ENCODE measurements at places on chromosomes 11 and 22.

GRCh38 chr22:44588348-44588747 is 90.3 kb upstream of the RTL6 start:
- DNase-seq: no peak

GRCh38 chr11:695538-696248 is at the start of gene TMEM80:
TMEM80 (plus strand) TSS chr11:695816; CDS start chr11:695828, 12 bp downstream.
- peak; percentile 93 for DNase-seq

DNA sequence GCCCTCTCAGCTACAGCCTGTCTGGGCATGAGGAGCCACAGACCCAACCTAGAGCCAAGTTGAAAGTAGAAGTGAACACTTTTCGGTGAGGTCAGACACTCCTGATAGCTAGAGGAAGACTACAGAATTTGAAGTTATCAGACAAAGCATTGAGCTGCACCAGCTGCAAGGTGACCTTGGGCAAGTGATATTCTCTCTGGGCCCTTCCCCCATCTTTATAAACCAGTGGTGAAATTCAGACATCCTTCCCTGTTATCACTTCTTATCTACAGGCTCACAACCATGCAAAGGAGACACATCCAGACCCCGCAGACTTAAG is 8.0 kb upstream of the PMM1 start:
- no peak for DNase-seq

GRCh38 chr11:59728913-59729312 is 15.3 kb upstream of the OR10V1 start:
- no peak for DNase-seq

GRCh38 chr11:73379189-73379880 is 3.1 kb downstream of the RELT start:
- no peak for DNase-seq

- DNase-seq: no peak
These were observed 30.2 kb upstream of the CRYBB3 start for GRCh38 chr22:25169278-25170031.

- no peak for DNase-seq
These were observed 99.6 kb downstream of the MPPED1 start for GRCh38 chr22:43511276-43511910.

DNA sequence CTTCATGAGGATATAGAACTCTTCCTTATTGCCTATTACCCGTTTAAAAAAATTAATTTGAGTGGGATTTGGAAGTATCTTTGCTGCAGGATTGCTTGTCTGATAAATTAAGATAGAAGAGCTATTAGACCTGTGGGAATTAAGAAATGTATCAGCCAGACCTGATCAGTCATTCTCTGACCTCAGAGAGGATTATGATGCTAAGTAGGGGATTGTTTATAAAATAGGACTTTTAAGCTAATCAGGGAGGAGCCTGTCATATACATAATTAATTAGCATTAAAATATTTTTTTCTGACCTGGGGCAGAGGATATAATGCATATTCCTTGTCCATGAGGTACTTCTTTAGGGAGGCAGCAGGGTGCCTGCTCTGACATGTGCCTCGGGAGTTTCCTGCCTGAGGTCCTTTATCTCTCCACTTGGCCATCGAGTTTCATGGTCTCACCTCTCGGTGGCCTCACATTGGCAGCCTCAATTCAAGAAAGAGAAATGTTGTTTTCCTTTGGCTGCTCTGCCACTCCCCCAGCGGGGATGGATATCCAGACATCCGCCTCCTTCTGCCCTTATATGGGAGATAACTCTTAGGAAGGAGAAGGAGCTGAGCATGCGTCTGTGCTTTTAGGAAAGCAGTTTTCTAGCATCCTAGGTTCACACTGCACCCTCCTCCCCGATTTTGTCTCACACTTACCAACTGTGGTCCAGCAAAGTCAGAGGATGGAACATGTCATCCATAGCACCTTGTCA is 41.1 kb downstream of the DIXDC1 start:
- peak; percentile 46 for DNase-seq

DNA sequence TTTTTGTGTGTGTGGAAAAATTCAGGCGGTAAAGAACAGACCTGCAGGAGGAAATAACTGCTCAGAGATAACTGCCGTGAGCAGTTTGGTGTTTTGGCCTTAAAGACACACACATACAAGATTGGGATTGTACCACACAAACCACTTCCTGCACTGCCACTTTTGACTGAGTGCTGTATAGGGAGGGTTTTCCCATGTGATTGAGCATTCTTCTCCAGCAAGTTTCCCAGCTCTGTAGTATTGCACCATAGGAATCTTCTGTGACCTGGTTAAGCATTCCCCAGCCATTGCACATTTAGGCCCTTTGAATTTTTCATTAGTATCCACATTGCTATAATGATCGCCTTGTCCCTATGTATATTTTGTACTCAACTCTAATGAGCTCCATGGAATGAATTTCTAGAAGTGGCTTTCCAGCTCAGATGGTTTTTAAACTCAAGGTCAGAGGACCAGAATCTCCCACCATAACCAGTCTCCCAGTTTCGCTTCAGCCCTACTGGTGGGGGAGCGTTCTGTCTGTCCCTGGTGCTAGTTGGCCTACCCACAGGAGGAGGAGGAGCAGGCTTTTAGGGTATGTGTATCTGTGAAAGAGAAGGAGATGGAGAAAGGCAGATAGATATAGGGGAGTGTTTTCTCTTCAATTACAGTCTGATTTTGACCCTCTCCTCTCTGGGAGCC is 9.3 kb downstream of the CD82 start:
- DNase-seq: no peak

DNA sequence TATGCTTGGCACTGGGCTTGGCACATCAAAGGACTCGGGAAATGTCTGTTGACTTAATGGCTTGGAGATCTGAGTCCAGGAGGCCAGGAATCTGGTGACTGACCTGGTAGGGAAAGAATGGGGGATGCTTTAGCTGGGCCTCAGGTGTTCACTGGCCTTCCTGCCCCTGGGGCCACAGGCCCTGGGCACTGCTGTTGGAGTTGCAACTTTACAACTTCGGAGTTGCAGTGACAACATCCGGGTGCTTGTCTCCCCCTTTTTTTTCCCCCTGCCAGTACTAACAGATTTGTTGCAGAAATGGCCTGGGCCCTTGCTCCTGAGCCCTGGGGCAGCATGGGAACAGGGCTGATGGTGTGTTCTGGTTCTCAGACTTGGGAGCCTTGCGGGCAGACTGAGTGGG is 23.8 kb downstream of the OSBP2 start:
- DNase-seq: peak; percentile 10

GRCh38 chr11:123308077-123308476 is 113.0 kb upstream of the CLMP start:
- DNase-seq: no peak

DNA sequence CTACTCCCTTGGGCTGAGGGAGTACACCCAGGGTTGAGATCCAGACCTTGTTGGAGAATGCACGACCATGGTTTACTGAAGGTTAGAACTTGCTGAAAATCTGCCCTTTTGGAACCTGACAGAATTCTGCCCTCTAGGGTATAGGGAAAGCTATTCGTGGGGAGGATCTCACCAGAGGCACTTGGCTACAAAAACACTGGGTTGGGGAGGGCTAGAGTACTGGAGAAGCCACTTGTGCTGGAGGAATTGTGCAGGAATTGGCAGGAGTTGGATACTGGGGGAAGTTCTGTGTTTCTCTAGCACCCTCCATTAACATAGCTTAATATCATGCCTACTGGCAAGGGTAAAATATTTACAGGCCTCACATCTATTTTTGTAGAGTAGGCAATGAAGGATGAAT is 55.8 kb downstream of the PPME1 start:
- DNase-seq: no peak

GRCh38 chr22:45516163-45516562 is 13.5 kb downstream of the FBLN1 start:
- no peak for DNase-seq

- DNase-seq: no peak
These were observed 101.6 kb upstream of the B3GAT1 start for GRCh38 chr11:134513585-134514120.

DNA sequence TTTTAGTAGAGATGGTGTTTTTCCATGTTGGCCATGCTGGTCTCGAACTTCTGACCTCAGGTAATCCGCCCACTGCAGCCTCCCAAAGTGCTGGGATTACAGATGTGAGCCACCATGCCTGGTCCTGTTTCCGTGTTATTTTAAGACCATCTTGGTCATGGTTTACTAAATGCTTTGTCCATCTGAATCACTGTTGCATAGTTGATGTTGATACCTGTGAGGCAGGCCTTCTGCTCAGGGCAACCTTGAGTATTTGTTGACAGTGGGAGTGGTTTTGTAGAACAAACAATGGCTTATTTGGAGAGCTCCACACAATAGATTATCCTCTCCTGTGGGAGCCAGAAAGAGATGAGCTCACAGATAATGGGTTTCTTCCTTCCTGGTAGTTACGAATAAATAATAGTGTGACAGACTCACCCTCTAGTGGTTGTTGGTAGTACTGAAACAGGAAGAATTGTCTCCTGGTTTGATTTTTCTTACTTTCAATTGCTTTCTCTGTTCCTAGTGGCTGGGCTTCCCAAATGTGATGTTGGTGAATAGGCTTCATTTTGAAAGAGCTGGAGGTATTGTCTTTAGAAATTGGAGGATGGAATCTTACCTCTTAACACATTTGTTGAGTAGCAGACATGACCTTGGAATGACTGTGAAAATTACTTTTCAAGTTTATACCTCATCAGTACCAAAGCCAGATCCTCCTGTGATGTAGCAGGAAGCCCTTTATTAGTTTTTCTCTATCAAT is 39.0 kb downstream of the CTNND1 start:
- DNase-seq: peak; percentile 72

DNA sequence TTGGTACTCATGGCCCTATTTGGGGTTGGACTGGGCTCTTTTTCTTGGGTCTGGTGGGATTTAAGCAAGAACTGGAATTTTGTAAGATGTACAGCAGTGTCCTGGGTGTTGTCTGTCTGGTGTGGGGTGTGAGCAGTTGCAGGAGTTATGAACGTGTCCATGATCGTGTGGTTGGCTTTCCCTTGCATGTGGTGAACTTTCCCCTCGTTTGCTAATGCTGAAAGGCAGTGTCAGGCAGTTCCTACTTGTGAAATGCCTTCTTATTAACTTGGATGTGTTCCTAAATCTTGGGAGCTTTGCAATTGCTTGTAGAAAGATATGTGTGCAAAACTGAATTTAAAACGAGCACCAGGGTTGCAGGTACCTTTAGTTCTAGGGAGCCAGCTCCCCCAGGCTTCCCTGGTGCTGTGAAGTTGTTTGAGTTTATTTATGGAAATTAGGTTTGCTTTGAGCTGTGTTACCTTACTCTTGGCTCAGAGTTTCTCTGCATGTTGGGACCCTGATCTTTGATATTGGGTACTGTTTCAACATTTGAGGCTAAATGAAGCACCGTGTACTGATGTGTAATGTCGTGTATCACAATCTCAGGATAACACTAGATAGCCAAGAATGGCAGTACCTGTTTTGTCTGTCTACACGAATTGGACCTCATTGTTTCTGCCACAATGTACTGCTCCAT is 35.8 kb upstream of the HSD17B12 start:
- DNase-seq: peak; percentile 17

DNA sequence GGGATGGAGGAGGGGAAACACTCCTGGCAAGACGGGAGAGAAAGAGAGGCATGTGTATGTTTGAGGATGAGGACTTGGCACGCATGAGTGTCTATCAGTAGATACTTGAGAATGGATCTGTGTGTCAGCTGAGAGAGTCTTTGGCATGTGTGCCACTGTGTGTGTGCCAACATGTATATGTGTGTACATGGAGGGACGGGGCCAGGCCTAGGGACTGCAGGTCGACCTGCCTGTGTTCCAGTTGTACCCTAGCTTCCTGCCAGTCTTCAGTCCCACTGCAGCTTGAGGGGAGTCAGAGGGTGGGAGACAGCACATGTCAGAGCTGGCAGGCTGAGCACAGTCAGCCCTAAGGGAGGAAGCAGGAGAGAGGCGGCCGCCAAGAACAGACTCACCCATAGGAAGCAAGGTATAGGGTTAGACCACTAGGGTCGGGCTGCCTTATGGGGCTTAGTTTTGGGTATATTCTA is 5.6 kb downstream of the CLCF1 start:
- no peak for DNase-seq

GRCh38 chr11:6194065-6194581 is 4.9 kb upstream of the OR52W1 start:
- no peak for DNase-seq

- DNase-seq: no peak
These were observed 58.4 kb upstream of the NUP50 start for GRCh38 chr22:45105281-45105702.

DNA sequence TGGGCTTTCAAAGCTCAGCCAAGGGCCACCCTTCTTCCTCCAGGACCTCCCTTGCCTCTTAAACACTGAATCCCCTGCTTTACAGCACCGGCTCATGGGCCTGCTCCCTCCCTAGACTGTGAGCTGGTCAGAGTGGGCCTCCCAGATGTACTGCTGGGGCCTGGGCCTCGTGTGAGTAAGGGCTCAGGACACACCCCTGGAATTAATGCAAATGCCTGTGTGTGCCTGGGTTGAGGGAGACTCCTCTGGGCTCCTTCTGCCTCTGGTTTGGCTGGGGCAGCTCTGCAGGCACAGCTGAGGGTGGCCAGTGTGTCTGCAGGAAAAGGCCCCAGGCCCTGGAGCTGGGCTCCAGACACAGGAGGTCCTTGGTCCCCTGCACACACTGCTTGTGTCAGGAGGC is 24.2 kb downstream of the ALX4 start:
- DNase-seq: no peak

DNA sequence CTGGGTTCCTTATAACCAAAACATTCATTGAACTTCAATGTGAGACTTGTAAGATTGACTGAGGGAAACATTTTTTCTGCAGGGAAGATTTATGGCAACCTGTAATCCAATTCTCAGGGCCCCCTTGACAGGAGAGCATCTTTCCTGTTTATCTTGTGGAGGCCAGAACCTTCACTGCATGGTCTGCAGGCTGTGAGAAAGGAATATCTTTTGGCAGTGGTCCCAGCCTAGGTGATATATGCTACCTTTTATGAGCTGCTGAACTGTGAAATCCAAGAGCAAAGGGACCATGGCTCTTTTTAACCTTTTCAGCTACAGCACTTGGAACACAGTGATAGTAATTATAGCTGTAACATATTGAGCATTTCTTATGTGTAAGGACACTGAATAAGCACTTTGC is 590.2 kb upstream of the B3GAT1 start:
- no peak for DNase-seq

GRCh38 chr11:64396079-64396591 is 37.2 kb downstream of the RPS6KA4 start:
- DNase-seq: peak; percentile 83

DNA sequence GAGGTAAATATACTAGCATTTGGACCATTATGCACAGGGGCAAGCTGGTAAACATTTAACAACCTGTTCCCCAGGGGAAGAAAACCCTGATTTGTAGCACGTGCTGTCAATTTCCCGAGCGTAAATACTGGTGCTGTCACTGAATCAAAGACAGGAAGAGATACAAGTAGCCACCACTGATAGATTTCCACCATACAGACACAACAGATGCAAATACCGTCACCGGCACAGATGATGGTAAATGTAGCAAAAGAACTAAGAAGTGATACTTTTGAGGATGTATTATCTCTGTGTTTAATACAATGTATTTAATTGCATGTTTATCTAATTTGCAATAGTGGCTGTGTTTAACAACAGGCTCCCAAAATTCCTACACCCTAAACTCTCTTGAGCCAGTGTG is 39.6 kb downstream of the SHISAL1 start:
- no peak for DNase-seq

DNA sequence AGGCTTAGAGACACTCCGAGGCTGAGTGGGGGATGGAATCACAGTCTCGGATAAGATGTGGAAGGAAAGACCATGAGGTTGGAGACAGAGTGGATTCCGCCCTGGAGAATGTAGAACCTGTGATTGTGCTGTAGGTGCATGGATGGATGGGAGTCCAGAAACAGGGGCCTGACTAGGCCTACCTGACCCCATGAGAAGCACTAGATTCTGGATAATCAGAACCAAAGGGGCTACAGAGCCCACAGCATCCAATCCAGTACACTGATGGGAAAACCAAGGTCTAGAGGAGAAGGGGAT is 32.3 kb upstream of the FCHSD2 start:
- no peak for DNase-seq

GRCh38 chr11:130827451-130828377 is 88.6 kb downstream of the SNX19 start:
- peak; percentile 49 for DNase-seq
